ENCODE measurements at places on chromosomes 6 and 20.
A peak's percentile ranks its signal among the peaks of the same experiment; 100 is the strongest.

DNA sequence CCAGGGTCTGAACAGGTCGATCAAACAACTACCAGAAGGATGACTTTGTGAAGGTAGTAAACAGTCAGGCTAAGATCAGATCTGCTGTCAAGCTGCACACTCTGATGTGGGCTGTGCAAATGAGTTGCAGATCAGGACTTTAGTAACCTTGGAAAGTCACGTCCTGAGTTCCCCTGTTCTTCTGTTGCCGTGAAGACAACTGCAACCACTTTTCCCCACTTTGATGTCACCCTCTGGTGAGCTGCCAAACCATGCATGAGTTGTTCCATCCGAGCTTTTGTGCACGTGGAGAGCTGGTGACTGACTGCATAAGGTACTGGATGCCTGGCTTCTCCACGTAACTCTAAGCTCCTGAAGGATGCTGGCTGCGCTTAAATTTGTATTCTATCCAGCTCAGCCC lies 111.0 kb downstream of the CD83 start:
- no peak for DNase-seq

- peak; percentile 67 for DNase-seq
These were observed 7.3 kb downstream of the VWA7 start for GRCh38 chr6:31769684-31770371.

DNA sequence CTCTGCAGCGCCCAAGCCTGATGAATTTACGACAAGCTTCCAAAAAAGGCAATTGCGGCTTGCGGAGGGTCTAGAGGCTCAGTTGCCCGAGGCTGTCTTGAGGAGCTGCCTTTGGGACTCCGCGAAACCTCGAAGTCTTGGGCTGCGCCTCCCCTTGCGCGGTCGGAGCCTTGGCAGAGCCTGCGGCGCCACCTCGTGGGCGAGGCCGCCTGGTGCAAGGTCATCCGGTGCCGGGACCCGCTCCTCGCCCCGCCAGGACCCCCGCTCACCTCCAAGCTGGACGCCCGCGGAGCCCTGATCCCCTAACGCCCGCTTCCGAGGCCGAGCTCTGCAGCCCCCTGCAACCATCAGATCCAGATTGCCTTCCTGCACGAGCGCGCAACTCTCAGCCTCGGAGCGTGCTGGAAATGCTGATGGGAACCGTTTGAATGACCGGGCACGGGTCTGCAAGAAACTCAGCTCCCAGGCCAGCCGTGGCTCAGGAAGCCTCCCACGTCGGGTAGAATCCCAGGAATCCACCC lies 14.9 kb upstream of the FAM210B start:
- no peak for DNase-seq

- no peak for DNase-seq
These were observed 10.5 kb downstream of the ZC3H12D start for GRCh38 chr6:149474108-149474935.

GRCh38 chr6:79600812-79601609 lies 30.1 kb upstream of the SH3BGRL2 start:
- no peak for DNase-seq

DNA sequence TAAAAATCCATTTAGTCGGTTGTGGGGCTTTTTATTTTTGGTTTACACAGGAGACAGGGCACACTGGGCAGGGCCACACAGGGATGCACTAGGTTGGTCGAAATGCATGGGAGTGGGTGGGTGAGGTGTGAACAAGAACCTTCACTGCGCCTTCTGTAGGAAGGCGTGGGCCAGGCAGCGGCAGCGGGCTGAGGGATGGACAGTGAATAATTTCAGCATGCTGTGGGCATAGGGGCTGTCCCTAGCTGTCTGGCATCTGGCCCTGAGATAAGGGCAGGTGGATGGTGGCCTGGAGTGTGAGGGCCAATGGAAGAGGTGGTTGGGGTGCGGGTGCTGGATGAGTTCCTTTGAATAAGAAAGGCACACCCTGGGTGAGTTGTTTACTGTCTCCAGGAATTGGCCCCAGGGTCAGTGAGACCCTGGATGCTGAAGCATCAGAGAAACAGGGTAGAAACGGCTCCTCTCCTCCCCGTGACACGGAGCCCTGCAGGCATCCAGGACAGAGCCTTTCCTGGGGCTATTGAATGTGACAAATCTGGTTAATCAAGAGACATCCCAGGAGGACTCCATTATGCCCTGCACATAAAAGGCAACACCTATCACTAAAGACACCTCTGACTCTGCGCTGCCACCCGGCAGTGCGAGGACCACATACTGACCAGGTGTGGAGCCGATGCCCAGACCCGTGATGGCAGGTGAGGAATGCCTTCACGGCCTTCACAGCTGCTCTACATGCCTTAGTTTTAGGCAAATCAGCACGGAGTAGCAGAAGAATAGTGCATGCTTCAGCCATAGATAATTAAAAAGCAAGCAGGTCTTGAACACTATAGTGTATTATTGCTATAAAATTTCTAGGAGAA lies 123.0 kb upstream of the SNX9 start:
- DNase-seq = no peak

GRCh38 chr6:14252271-14252850 lies 134.8 kb downstream of the CD83 start:
- DNase-seq = no peak

DNA sequence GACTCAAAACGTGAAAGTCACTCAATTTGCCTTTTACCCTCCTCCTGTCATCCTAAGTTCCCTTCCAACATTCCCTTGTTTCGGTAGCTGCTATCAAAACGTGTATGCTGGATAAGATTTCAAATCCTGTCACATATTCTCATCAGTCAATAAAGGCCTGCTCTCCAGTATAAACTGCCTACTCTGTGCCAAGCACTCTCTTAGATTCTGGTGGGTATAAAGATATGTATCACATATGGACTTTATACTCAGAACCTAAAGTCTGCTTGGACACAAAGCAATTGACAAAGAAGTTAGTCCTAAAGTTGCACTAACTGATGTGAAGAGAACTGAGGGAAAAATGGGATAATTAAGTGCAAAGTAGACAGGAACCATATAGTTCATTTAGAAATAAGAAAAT lies 476.6 kb upstream of the MARCKS start:
- no peak for DNase-seq

DNA sequence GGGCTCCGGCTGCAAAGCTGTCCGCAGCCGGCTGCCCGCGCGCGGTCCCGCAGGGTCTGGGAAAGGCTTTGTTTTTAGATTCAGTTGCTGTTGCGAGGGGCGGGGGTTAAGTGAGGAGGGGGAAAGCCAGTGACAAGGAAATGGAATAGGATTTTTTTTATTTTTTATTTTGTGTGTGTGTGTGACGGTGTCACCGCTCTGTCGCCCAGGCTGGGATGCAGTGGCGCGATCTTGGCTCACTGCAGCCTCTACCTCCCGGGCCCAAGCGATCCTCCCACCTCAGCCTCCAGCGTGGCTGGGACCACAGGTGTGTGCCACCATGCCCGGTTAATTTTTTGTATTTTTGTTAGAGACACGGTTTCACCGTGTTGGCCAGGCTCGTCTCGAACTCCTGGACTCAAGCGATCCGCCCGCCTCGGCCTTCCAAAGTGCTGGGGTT lies 615 bp upstream of the UBE2J1 start:
- DNase-seq = no peak

GRCh38 chr20:3039426-3039825 lies 4.0 kb upstream of the GNRH2 start:
- no peak for DNase-seq

GRCh38 chr20:24840121-24840713 lies 108.9 kb upstream of the CST7 start:
- no peak for DNase-seq

GRCh38 chr6:112281821-112282615 lies 27.7 kb upstream of the LAMA4 start:
- no peak for DNase-seq

DNA sequence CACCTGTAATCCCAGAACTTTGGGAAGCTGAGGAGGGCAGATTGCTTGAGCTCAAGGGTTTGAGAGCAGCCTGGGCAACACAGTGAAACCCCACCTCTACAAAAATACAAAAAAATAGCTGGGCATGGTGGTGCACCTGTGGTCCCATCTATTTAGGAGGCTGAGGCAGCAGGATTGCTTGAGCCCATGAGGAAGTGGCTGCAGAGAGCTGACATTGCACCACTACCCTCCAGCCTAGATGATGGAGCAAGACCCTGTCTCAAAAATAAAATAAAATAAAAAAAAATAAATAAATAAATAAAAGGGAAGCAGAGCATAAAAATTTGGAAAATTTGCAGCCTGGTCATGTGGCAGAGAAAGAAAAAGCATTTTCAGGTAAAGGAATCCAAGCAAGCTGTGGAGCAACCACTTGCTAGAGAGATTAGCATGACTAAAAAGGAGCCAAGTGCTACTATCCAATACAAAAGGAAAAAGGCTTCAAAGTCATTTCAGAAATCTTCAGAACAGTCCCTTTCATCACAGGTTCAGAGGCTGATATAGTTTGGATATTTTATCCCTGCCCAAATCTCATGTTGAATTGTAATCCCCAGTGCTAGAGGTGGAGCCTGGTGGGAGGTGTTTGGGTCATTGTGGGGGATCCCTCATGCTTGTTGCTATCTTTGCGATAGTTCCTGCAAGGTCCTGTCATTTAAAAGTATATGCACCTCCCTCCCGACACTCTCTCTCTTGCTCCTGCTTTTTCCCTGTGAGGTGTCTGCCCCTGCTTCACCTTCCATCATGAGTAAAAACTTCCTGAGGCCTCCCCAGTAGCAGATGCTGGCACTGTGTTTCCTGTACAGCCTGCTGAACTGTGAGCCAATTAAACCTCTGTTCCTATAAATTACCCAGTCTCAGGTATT lies 11.2 kb upstream of the TTK start:
- no peak for DNase-seq

DNA sequence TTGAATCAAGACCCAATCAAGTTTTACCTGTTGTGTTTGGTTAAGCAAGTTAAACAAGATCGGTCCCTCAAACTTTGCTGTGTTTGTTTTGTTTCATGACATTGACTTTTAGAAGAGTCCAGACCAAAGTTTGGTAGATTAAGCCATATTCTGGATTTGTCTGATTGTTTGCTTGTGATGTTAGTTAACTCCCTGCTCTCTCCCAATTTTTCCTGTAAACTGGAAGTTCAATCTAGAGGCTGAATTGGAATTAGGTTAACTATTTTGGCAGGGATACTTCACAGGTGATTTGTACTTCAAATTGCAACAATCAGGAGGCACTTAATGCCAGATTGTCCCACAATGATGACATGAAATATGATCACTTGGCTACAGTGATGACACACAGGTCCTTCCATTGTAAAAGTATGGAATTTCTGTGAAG lies 13.6 kb upstream of the SH3BGRL2 start:
- no peak for DNase-seq

DNA sequence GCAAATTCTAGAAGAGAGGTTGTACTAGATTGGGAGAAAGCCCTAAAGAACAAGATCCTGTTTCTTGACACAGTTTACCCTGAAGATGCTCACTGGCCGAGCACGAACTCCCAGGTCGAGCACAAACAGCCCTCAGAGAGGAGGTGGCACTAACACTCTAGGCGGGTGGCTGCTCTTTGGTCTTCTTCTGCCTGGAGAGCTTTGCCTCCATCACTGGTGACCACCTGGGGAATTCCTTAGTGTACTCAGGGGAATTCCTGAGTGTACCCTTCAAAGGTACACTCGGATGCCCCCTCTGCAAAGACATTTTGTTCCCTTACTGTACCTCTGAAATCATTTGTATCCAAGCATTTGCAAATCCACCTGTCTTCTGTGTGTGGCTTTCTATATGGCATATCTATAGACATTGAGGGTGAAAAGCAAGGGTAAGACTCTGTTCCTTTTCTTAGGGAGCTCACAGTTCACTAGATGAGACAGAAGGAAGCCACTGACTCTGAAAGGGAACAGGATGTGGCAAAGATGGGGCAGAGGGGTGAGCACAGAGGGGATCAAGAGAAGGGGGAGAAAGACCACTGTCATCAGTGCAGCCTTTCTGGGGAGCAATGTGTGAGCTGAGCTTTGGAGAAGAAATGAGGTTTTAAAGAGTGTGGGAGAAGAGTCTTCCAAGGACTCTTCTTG lies 169.8 kb upstream of the PROKR2 start:
- no peak for DNase-seq

DNA sequence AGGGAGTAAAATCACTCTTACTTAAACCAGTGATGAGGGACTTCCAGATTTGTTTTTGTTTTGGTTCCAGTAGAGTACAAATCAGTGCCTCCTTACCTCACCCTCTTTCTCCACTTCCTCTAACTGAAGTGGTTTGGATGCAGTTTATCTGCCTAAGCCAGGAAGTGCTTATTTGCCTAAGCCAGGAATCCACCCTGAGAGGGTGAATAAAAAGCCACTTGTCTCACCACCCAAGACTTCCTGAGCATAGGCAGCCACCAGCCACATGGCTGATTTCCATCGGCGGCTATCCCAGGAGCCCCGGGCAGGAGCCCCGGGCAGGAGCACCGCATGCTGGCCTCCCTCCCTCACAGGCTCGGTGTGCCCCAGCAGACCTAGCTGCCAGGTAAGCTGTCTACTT lies 12.0 kb downstream of the LRP11 start:
- DNase-seq = no peak

DNA sequence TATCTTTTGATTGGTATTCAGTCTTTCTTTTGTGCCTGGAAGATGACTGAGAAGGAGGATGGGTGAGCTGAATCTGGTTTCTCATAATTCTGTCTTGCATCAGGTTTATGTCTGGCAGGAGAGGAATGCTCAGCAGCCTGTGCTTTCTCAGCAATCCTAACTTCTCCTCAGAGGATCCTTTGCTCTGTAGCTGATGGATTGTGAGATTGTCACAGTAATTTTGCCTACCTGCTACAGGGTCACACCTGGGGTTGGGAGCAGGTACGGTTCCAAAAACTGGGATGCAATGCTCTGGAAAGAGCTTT lies 2.1 kb upstream of the HS3ST5 start:
- no peak for DNase-seq

GRCh38 chr20:39849664-39850063 lies 839.4 kb downstream of the MAFB start:
- DNase-seq = no peak

DNA sequence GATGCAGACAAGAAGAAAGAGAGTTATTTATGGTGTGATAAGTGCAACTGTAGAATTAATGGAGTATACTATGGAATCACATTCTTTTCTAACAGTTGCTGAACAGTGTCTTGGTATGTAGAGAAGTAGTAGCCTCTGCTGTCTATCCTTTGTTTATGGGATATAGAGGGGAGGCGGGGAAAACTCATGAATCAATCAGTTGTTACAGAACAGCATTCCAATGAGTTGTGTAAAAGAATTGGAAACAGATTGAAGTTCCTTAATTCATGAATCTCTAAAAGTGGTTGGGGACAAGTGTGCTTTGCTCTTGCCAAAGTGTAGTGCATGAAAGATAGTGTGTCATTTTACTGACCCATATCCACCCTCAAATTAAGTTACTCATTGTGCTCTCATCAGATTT lies 77.7 kb downstream of the FLRT3 start:
- DNase-seq = no peak

DNA sequence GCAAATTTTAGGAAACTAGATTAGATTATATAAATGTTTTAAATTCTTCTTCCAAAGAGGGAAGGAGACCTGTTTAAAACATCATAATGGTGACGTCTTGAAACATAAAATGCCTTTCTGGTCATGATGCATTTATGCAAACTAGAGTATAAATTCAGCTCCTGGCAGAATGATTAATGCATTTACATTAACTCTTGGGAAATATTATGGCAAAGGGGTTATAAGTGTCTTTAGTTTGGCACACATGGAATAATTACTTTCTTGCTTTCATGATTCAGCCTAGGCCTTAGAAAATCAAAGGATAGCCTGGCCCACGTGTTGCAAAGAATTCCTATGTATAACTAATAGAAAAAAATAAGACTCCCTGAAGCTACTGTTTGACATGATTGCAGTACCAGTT lies 639.2 kb downstream of the RFPL4B start:
- DNase-seq = no peak
